ENCODE measurements at places on chromosomes 12 and 14.
A peak's percentile ranks its signal among the peaks of the same experiment; 100 is the strongest.

DNA sequence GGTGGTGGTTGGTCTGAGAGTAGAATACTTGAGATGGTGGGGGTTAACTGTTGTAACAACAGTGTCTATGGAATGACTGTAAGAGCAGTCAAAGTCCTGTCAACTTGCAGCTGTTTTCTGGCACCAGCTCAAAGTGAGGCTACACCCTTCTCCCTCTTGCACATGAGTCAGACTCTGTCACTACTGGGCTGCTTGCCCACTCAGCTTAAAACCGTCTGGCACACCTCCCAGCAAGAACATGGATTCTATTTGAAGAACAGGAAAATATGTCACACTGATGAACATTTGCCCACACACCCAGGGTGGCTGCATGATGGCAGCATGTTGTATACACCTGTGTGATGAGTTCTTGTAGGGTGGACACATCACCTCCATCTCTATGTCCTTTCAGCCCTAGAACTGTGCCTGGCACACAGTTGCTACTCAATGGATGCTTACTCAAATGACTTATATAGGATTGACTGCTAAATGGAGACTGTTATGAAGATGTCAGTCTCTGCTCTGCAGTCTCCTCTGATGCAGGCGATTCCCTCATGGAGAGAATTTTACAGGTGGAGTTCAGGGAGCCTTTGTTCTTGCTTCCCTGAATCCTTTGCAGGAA is 19.3 kb upstream of the SERPINA6 start:
- DNase-seq, result peak; percentile 100

DNA sequence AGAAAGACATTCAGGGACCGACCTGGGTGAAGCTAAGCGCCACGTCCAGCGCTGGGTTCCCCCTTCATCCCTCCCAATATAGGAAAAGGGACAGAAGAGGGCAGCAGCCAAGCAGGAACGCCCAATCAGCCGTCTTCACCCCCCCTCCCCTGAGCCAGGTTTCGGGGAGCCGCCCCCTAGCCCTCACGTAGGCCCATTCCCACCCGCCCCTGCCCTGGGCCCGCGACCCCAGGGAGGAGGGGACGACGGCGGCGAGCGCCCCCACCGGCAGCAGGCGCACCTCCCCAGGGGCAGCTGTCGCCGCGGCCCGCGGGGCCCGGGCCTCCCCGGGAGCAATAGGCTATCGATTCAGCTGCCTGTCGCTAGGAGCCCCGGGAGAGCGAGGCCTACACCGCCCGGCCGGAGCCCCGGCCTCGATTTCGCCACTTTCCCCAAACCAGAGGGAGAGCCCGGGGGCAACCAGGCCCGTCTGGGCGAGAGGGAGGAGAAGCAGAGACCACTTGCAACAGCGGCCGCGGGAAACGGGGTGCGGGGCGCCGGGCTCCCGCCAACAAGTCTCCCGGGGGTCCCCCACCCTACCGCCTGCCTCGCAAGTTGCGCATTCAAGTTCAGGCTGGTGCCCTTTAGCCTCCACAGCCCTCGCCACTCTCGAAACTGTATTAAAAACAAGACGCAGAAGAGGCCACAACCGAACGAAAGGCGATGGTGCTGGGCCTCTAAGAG is 1.3 kb downstream of the DCAF5 start:
- peak; percentile 75 for DNase-seq

DNA sequence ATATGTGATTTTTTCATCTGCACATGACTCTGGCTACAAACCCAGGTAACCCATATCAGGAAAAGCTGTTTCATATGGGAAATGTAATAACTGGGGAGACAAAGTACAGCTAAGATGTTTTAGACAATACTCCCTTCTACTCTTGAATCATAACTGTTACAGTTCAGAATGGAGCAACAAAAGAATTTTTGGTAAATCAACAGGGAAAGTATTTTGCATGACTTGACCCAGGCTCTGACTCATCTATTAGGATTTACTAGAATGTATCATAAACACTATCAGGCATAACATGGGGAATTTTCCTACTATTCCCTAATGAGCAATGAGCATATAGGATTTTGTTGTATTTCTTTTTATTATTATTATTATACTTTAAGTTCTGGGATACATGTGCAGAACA is 553.0 kb downstream of the SLC16A7 start:
- peak; percentile 96 for DNase-seq

DNA sequence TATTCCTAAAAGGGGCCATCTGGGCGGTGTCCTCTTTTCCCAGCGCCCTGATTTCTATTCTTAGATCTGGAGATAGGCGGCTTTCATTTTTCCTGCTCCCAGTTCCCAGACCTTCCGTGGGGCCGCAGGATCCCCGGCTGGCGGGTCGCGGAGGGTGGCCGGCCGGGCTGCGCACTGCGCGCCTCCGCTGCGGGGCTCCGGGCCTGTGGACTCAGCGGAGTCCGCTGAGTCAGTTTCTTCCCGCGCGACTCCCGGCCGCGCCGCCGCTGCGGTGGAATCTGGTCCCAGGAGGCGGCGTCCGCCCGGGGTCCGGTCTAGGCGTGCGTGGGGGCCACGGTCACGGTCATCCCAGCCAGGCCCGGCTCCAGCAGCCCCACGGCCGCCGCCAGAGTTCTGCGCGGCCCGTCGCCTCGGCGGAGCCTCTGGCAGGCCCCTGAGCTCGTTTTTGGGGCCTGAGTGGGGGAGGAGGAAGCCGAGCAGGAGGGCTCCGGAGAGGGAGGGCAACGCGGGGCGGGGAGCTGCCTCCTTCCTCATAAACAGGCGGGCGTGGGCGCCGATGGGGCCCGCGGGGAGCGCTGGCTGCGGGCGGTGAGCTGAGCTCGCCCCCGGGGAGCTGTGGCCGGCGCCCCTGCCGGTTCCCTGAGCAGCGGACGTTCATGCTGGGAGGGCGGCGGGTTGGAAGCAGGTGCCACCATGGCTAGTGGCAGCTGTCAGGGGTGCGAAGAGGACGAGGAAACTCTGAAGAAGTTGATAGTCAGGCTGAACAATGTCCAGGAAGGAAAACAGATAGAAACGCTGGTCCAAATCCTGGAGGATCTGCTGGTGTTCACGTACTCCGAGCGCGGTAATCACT is at the start of gene LRRK2:
TSS of gene LRRK2 (plus strand) at position 559 of the 853 bp plus-strand sequence. CDS start at position 694, 135 bp downstream.
- peak; percentile 50 for DNase-seq

GRCh38 chr14:63205044-63205575 is 867 bp downstream of the RHOJ start:
- DNase-seq, result no peak

DNA sequence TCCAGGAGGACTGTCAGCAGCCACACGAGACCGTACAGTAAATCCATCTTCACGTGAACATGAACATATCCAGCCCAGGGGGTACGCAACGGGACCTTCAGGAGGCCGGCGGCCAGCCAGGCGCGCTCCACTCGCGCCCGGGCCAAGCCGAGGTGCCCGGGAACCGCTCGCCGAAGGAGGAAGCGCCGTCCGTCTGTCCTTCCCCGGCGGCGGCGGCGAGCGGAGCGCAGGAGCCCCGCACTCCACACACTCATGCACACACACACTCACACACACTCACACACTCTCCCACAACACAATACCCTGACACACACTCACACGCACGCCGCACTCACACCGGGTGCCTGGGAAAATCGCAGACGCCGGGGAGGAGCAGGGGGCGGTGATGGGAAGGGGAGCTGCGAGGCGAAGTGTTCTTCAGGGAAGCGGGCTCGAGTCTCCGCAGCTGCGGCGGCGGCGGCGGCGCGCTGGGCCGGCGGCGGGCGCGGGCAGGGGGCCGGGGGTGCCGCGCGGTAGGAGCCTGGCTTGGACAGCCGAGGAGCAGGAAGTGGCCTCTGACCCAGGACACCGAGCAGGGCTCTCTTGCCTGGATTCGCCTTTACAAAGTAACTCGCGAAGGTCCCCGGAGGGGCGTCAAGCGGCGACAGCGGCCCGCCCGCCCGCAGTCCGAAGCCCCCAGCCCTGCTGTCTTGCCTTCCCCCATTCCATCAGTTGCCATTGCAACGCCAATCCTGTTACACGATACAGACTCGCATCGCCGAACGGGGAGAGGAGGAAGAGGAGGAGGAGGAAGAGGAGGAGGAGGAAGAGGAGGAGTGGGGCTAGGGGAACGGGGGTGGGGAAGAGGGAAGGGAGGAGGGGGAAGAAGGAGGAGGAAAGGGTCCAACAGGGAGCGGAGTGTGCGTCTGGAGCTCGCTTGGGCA is 601 bp downstream of the MDGA2 start:
- no peak for DNase-seq

- no peak for DNase-seq
These were observed 3.3 kb upstream of the CCDC196 start for GRCh38 chr14:66482873-66483272.

GRCh38 chr12:75784591-75784990 is 247.0 kb downstream of the PHLDA1 start:
- no peak for DNase-seq

GRCh38 chr14:20177433-20177974 is 13.2 kb upstream of the OR11G2 start:
- DNase-seq, result no peak

DNA sequence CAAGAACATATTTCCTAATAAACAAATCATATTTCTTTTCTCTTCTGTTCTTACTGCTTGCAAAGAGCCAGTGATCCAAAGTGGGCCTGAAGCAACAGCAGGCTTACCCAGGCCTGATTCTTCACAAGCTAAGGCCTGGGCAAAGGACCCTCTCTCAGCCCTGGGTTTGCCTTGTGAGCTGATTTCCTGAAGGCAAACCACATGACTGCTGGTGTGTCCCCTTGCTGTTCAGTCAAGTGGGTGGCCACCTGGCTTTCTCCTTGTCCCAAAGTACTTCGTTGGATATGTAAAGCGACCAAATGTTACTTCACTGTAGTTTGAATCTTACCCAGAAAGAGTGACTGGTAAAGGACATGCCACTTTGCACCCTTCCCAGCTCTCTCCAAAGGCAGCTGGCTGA is 392.9 kb downstream of the ZFP36L1 start:
- DNase-seq, result no peak

DNA sequence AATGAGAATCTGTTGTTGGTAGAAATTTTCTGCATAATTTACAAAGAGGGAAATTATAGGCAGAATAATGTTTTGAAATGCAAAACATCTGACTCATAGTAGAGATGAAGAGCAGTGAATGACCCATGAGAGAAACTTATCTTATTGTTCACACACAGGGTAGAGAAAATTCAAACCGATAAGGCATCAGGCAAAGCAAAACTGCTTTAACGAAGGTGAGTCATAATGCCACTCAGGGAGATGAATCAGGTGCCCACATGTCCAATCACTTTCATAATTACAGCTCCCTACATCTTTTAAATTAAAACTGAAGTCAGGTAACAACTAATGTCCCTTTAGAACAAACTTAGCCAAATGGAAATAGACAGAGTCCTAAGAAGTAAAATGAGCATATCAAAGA is 265.6 kb upstream of the GARIN6 start:
- no peak for DNase-seq

DNA sequence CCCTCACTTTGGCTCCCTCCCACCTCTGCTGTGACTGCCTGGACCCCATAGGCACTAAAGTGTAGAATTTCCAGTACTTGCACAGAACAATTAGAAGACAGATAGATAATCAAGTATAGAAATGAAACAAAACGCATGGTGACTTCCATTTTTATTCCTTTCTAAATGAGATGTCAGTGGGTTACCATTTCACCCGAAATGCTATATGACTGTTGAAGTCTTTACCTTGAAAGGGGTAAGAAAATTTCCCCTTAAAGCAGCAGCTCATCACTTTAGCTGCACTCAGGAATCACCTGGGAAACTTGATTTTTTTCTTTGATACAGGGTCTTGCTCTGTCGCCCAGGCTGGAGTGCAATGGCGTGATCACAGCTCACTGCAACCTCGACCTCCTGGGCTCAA is 12.5 kb upstream of the KSR2 start:
- DNase-seq, result no peak

GRCh38 chr14:55094292-55095157 is 34.5 kb upstream of the LGALS3 start:
- peak; percentile 49 for DNase-seq

- DNase-seq, result no peak
These were observed 514.1 kb downstream of the ETNK1 start for GRCh38 chr12:23139026-23139425.

- DNase-seq, result no peak
These were observed 467.1 kb upstream of the MGAT4C start for GRCh38 chr12:86723326-86723725.

- peak; percentile 85 for DNase-seq
These were observed 10.1 kb upstream of the BDKRB1 start for GRCh38 chr14:96245710-96246538.

- DNase-seq, result no peak
These were observed 36.8 kb downstream of the FLVCR2 start for GRCh38 chr14:75615200-75615599.

DNA sequence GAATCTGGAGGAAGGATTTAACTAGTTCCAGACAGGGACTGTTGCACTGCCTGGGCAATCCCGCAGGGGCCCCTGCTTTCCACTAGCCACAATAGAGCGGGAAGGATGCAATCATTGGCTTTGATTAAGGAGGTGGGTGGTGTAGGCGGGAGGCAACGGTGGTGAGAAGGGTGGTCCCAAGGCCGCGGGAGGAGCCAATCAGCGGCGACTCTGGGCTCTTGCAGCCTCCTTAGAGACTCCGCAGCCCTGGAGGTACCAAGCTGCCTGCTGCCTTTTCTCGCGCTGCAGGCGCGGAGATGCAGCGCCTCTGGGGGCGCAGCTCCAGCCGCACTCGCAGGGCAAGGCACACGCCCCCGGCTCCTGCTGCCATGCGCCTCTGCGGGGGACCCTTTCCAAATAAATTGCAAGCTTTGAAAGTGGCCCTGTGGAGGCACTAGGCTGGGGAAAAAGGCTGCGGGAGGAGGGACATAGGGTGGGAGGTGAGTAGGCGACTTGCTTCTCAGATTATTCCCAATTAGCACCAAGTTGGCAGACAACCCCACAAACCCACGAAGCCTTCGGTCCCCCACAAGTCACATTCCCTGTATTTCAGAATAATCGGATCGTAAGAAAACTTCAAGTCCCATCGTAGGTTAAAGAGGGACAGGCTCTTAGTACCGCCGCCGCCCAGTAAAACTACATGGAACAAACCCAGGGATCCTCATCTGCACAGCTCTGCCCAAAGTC is 858 bp upstream of the KCNA1 start:
- DNase-seq, result peak; percentile 70

GRCh38 chr12:124578445-124578844 is 11.0 kb upstream of the NCOR2 start:
- no peak for DNase-seq

DNA sequence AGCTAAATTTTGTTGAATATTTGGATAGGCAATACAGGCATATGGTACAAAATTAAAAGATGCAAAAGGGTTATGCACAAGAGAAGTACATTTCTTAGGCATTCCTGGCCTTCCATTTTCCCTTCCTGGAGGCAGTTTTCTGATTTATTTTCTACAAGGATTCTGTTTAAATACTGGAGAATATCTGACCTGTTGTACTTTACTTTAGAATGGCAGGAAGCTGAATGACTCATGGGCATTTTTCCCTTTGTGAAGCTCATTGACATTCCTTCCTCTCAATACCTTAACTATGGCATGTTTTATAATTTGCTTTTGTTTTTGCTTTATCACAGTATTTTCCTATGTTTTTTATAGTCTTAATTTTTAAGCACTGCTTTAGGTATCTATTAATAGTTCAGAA is 62.7 kb downstream of the RCOR1 start:
- DNase-seq, result peak; percentile 64
